ENCODE measurements at places on chromosomes 13 and 19.

GRCh38 chr13:90414691-90415596 is 932.5 kb upstream of the MIR17HG start:
- no peak for DNase-seq

- no peak for DNase-seq
Measured at GRCh38 chr13:30720172-30720869, 15.0 kb upstream of the ALOX5AP start.

DNA sequence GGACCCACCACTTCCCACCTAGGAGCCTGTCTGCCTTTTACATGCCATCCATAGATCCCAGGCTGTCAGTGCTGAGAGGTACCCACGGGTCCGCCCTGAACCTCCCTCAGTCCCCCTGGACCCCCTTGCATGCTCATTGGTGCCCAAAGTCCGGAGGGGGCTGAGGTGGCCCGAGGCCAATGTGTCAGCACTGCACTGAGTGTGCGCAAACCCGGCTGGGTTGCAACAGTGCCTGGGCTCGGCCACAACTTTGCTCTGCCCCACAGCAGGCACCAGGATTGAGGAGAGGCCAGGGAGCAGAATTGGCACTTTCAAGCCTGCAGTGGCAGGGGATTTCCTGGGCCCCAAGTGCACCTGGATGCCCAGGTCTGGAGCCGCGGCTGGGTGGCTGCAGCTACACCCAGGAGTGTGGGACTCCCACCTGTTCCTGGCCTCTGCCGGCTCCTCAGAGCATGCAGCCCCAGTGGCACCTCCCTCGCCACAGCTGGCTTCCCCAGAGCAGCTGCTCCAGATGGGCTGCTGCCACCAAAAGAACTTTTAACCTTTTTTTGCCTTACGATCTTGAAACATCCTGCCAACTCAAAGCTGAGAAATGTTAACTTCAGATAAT is 837.0 kb downstream of the SLITRK6 start:
- DNase-seq, result no peak

- DNase-seq, result no peak
Measured at GRCh38 chr13:30406779-30407416, 15.4 kb upstream of the UBE2L5 start.

DNA sequence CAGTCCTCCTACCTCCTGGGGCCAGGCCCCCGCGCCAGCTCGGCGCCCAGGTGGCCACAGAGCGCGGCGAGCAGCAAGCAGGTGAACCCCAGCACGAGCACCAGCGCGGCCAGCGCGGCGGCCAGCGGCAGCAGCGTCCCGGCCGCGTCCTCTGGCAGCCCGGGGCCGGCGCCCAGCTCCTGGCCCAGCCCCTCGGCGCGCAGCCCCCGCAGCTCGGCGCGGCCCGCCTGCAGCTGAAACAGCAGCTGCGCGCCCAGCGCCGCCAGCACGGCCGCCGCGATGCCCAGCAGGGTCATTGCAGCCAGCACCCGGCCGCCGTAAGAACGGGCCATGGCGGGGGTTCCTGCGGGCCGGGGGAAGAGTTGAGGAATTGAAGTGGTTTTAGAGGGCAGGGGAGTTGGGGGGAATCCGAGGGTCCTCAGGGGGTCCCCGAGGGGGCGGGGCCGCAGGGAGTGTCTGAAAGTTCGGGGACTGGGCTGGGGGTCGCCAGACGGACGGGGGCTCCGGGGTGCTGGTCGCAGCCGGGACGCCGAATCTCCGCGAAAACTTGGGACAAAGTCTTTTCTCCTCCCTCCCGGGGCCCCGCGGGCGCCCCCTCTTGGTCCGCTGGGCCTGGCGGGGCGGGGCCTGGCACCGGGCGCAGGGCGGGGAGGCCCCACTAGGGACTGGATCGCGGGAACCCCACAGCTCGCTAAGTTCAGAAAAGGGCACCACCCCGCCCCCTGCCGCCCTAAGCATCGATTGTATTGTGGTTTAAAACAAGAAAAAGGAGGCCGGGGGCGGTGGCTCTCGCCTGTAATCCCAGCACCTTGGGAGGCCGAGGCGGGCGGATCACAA is at the start of gene TMEM221:
TMEM221 (minus strand) TSS at position 538 of the 837 bp plus-strand sequence; CDS start at position 332, 206 bp downstream.
- no peak for DNase-seq

DNA sequence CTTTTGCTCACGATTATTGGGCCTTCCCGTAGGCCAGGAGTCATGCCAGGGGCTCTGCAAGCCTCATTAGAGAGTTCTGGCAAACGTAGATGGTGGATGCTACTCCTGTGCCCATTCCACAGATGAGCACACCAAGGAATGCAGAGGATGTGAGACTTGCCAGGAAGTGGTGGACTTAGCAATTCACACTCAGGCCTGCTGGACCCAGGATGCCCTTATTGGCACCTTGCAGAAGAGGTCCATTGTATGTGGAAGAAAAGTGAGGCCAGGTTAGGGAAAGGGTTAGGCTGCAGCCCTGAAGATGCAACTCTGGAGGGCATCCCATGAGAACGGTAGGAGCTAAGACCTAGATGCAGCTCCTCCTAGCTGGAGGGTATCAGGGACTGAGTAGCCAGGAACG is 5.9 kb downstream of the UNC13A start:
- DNase-seq, result no peak

GRCh38 chr13:59269476-59269875 is 894.3 kb downstream of the DIAPH3 start:
- peak; percentile 86 for DNase-seq

Data from BJ (cell line).